ENCODE measurements at places on chromosomes 4 and X.

- DNase-seq: no peak
These were observed 18.6 kb upstream of the HSD17B10 start for GRCh38 chrX:53452812-53453211.

DNA sequence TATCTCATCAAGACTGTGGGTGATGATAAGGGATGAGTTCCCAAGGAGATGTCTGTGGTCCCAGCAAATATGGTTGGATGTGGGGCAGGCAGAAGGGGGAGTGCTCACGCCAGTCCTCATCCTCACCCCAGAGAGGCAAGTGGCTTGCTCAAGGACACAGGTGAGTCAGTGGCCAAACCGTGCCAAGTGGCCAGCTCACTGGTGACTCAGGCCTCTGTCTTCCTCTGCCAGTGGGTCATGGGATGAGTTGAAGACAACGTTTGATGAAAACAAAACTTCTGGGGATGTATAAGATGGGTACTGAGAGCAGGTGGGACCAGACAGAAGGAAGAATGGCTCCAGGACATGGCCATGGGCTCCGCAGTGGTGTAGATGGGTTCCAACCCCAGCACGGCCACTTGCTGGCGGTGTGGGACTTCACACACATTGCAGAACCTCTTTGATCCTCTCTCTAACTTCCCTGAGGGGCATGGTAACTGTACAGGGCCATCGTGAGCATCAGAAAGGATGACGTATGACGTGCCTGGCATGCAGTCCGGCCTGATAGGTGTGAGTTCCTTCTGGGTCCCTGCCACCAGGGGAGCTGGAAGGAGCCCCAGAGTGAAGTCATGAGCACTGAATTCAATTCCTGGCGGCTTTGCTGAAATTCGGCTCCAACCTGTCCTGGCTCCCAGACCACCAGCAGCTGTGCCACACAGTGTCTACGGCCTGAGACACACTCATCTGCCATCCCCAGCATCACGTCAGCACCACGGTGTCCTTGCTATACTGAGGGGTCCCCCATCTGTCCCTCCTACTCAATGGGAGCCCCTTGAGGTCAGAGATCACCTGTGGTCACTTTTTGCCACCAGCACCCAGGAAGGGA, 41.3 kb upstream of the GPR78 start:
- peak; percentile 49 for DNase-seq

DNA sequence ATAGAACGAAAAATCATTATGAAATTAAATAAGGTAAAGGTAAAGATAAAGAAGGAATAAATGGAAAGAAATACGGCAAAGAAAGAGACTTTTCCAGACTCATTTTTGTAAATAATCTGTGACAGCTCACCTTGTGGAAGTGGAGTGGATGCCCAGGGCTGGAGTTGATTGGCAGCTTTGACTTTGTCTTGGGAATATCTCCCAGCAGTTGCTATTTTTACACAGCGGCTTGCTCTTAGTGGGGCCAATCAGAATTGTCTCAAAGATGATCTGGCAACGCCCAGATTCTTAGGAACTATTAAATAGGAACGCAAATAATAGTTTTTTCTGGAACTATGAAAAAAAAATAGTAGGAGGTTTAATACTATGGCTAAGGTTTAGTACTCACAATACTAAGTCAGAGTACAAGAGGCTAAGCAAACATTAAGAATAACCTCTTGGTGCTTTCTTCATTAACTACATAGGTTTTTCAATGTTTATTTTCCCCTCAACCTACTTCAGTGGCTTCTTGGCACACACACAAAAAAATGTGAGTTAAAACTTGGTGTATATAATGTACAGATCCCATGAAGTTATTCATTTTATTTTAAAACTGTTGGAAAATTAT, 132.7 kb downstream of the TRAM1L1 start:
- DNase-seq: no peak

- no peak for DNase-seq
These were observed 115.1 kb downstream of the RASGEF1B start for GRCh38 chr4:81356621-81357020.

DNA sequence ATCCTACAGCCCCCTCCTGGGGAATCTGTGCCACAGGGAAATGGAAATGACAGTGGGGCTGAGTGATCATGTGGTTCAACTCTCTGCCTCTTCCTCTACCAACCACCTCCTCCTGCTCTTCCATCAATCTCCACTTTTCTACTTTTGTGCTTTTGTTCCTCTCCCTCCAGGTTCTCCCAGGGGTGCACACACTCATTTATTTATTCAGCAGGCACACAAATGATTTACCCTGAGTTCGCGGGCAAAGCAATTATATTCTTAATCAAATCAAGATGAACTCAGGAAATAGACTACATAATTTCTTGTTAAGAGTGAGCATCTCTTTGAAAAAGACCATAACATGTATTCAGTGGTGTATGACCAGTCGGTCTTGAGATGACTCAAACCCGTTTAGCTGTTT, 69.2 kb downstream of the VCX3A start:
- no peak for DNase-seq

Measured in kidney glomerular epithelial cell (primary cell).